ENCODE measurements at places on chromosomes 4 and X.

DNA sequence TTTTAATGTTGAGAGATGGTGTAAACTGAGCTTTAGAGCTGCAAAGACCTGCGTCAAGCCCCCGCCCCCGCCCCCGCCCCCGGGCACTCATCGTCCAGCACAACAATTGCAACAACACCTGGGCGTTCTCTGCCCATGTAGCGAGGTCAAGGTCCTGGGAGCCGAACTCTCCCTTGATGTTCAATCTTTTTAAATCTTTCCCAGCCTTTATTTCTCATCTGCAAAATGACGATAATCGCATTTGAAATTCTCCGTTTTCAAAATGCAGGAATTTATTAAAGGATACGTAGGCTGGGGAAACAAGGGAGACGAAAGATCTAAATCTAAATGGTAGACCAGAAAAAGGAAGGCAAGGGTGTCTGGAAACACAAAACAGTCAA, 648 bp upstream of the MSMO1 start:
- DNase-seq, result no peak

- DNase-seq, result no peak
Observed at GRCh38 chrX:106606571-106606970, 5.2 kb upstream of the RADX start.

DNA sequence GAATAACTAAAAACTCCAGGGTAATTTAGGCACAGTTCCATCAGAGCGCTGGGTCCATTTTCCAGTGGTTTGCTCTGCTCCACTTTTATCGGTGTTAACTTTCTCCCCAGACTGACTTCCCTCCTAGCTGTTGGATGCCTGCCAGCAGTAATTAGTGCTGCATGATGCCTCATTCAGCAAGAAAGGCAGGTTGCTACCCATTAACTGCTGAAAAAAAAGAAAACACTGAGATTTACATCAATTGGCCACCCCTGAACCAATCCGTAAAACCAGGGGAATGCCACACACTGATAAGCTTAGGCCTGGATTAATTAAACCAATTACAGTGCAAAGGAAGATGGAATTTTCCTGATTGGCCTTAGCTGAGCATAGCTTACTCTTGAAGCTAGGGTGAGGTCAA, 182.4 kb upstream of the CXXC4 start:
- no peak for DNase-seq

- no peak for DNase-seq
Observed at GRCh38 chr4:152340818-152341217, 195.1 kb downstream of the FBXW7 start.

DNA sequence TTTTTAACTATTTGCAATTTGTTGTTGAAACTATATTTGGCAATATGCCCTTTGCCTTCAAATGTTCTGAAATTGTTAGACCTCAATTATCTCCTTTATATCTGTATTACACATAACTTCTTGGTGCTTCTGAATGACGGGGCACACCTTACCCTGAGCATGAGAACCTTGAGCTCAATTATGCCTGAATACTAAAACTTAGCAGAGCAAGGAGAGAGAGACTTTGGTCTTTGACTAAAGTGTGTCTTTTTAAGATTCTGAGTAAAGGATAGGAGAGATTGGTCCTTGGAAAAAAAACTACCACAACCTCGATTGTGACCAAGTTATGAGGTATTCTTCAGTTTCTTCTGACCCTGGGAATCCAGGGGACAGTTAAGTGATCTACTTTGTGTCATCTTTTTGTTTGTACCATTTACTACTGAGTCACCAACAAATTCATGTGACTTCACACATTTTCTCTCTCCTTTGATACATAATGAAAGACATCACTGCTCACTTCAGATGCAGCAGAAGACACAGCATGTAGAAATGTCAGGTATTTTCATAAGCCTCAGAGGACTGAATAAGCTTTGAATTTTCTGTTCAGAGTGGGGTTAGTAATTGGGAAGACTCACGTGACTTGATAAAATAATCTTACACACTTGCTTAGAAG, 51.4 kb downstream of the PTTG2 start:
- DNase-seq, result no peak

DNA sequence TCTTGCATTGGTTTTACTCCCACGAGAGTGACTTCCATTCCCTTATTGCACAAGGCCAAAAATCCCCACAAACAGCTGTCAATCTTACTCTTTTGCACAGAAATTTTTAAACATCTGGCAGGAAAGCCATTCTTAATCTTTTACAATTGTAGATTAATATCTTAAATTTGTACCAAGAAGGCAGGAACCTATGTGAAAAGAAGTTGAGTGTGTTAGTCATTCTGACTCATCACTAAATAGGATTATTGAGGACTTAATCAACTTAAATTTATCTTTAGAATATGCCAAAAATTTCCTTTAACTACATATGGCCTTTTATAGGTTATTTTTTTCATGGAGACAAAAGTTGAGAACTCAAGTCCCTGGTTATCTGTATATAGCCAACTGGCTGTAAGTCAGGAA, 49.0 kb upstream of the VEGFC start:
- no peak for DNase-seq

- DNase-seq, result no peak
Observed at GRCh38 chr4:16772366-16772850, 126.0 kb downstream of the LDB2 start.

GRCh38 chr4:123452616-123453015, 56.0 kb downstream of the SPRY1 start:
- no peak for DNase-seq
